ENCODE measurements at places on chromosomes 11 and 22.

GRCh38 chr11:75311858-75312288 is 39.6 kb downstream of the ARRB1 start:
- DNase-seq = no peak

GRCh38 chr22:27654546-27655445 is 146.8 kb downstream of the MN1 start:
- no peak for DNase-seq

- no peak for DNase-seq
Measured at GRCh38 chr22:43570531-43571165, 158.8 kb downstream of the MPPED1 start.

DNA sequence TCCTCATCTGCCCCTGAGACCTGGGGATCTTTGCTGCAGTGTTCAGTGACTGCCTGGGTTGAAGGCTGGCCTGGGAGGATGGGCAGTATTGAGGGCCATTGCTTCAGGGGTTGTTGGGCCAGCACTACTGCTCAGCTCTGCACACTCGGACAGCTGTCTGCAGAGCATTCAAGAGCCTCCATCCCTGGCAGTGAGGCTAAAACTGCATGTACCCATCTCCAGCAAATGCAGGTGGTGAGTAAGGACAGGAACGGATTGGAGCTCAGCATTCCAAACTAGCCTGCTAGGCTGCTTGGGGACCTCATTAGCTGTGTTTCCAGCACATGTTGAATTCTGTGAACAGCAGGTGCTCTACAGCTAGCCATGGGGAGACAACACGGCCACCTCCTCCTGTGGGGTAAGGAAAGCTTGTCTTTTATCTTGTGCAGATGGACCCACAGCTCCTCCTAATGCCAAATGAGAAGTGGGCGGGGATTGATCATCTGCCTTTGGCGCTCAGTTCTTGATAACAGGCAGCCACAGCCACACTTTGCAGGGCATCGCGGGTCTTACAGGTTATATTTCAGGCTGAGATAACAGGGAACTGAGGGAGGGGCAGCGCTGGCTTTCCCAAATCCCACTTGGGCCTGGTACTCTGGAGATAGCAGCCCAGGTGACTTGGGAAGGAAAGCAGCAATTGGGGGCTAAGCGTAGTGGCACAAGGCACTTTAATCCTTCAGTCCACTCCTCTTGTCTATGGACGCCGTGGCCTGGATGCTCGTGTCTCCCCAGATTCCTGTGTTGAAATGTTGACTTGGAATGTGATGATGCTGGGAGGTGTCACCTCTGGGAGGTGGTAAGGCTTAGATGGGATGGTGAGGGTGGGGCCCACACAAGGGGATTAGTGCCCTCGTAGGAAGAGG is 254.5 kb upstream of the B3GAT1 start:
- no peak for DNase-seq

GRCh38 chr11:17014321-17014832 is at the start of gene PLEKHA7:
Gene PLEKHA7, minus strand, starts transcription at chr11:17014414. Its CDS starts 13 bp downstream, at chr11:17014401.
- DNase-seq = peak; percentile 41

DNA sequence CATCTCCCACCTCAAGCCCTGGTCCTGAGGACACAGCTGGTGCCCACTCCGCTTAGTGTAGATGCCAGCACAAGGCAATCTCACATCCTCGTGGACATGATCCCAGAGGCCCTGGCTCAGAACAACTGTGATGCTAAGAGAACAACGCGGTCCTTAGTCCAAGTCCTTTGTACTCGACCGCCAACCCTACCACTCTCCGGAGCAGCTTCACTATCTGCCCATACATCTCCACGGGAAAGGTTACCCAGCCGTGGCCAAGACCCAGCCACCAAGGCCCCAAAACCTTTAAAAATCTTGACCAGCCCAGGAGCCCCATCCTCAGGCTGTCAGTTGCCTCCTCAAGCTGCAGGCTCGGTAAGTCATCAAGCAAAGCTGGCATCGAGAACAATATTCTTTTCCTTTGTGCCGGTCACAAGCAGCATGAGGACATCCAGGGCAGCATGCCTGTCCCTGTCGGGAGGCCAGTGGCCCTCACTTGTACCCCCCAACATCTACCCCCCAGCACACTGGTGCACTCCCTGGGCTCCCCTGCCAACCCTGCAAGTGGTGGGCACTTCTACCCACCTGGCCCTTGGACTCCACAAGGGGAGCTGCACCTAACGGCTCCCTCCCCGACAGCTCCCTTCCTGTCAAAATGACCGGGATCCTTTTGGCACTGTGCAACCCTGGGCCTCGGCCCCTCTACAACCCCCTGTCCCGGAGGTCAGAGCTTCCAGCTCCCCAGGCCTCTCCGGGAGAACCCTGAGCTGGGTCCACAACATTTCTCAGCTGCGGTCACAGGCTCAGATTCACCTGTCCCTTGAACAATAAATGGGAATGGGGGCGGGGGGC is 2.5 kb downstream of the OSBPL5 start:
- DNase-seq = peak; percentile 9

DNA sequence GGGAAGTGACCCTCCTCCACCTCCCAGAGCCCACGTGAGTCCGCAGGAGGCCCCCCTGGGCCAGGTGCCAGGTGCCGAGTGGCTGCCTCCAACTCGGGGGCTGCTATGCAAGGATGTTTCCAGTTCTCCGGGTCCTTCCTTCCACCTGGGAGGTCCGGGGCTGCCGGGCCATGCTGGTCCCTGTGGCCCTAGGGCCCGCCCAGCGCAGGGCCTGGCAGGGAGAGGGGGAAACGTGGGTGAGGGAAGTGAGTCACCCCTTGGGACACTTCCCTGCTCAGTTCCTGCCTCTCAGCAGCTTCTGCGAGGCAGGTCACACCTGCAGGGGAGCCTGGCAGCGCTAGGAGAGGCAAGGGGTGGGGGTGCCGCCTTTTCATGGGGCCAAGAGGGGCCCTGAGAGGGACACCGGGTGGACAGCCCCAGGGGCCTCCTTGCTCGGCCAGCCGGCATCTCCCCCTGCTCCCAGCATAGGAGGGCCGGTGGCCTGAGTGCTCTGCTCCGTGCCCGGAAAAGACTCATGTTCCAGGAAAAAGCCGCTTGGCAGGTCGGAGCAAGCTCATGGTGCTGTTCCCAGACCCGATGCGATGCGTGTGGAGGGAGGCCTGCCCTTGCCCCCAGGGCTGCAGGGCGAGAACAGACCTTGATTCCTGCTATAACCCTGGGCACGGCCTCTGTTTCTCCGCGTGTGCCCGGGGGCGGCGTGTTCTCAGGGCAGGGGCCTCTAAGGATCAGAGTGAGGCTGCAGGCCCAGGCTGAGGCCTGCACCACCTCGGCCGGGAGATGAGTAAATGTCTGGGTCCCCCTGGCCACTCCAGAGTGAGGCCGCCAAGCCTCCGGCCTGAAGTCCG is 30.3 kb upstream of the WNT7B start:
- DNase-seq = peak; percentile 91

Measured in 8988T (cell line).